Fibroblast of villous mesenchyme (primary cell): ENCODE measurements at places on chromosomes 11 and 22. TPM values are rescaled to one million over a fixed set of nuclear protein-coding genes. Genes with fewer than 3 reads are reported as not detected.

- DNase-seq: peak; percentile 56
These were observed 32.6 kb upstream of the NNMT start for GRCh38 chr11:114263513-114264170.

DNA sequence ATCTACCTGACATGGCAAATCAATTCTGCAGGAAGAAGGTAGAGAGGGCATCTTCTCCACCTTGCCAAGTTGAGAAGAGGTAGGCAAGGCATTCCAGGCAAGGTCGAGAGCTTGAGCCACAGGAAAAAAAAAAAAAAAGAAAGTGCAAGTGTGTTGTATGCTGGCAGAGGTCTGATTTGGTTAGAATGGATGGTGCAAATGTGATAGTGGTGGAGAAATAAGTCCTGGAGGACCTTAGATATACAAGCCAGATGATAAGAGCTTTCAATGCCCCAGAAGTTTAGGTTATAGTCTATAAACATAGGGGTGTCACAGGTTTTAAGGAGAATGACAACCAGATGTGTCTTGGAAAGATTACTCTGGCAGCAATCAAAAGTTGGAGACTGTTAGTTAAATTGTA lies 1.4 kb downstream of the FBXO3 start:
- no peak for DNase-seq

GRCh38 chr22:37675930-37676735 lies 697 bp downstream of the LGALS1 start:
- DNase-seq: no peak

DNA sequence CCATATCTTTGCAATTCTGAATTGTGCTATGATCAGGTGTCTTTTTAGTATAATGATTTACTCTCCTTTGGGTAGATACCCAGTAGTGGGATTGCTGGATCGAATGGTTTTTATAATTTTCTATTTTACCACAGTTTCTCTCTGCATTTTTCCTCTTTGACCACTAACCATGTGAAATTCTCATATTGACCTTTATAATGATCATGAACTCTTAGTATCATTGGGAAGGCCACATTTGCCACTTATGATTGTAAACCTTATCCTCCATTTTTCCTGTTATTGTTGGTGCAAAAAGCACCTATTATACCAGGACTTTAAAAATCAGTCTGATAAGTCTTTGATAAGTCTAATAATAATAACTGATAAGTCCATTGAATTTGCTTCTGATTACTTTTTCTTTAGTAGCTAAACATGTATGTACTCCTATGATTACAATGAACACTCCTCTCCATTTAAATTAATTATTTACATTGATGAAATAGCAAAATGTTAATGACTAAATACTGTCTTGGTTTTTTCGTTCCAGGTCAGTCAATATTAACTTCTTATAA lies 9.6 kb downstream of the NEAT1 start:
- DNase-seq: peak; percentile 53

DNA sequence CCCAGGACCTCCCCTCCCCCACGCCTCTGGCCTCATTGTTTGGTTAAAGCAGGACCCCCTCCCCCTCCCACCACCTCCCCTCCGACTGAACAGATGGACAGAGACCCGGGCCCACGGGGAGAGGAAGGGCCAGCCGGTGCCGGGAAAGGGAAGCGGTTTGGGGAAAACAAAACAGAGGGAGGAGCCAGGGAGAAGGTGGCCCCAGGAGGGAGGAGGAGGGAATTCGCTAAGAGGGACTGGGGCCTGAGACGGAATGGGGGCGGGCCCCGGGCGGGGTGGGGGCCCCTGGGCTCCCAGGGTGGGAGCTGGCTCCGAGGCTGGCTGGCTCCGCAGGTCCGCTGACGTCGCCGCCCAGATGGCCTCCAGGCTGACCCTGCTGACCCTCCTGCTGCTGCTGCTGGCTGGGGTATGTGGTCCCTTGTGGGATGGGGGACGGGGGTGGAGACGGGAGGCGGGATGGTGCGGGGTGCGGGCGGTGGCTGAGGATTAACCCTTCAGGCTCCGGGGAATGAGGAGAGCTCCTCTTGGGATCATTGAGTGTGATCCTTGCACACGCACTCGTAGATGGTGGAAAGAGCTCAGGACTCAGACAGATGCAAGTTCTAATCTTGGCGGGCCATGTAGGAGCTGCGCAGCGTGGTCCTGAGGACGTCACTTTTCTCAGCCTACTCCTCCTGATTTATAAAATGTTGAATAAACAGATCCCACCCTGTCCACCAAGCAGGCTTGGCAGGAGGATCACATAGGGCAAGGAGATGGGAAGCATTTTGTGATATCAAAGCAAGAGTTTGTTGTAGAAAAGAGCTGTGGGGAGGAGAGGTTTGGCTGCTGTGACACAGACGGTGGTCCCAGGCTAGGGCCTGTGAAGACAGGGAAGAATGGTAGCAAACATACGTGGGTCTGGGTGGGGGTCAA lies 688 bp downstream of the SERPING1 start:
- peak; percentile 76 for DNase-seq

GRCh38 chr11:122103726-122104125 lies 12.3 kb downstream of the BLID start:
- DNase-seq: no peak

GRCh38 chr11:134740590-134741261 lies 328.7 kb upstream of the B3GAT1 start:
- no peak for DNase-seq

DNA sequence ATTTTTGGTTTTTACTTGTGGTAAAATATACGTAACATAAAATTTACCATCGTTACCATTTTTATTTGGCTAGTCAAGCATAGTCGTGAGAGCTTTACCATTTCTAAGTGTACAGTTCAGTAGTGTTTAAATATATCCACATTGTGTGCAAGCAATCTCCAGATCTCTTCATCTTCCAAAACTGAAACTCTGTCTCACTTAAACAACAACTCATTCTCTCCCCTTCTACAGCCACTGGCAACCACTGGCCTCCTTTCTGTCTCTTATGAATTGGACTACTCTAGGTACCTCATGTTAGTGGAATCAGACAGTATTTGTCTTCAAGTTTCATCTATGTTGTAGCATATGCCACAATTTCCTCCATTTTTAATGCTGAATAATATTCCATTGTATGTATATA lies 37.4 kb downstream of the SMC1B start:
- no peak for DNase-seq

GGTLC3 gene
- total RNA-seq: not detected in 2 replicates

MOGAT2 gene
- not detected in 2 replicates for total RNA-seq

- peak; percentile 85 for DNase-seq
These were observed 172.3 kb downstream of the AASDHPPT start for GRCh38 chr11:106249617-106250239.

ELMOD1 gene
- 0.43 and 0.64 TPM in 2 replicates for total RNA-seq

- no peak for DNase-seq
These were observed 428.4 kb downstream of the MN1 start for GRCh38 chr22:27372969-27373670.

FJX1 gene
- total RNA-seq: 89.8 and 205 TPM in 2 replicates

GRCh38 chr11:86196085-86196696 lies 48.4 kb upstream of the EED start:
- no peak for DNase-seq

GRCh38 chr22:41762980-41763779 lies 37.3 kb upstream of the CCDC134 start:
- DNase-seq: peak; percentile 22

DNA sequence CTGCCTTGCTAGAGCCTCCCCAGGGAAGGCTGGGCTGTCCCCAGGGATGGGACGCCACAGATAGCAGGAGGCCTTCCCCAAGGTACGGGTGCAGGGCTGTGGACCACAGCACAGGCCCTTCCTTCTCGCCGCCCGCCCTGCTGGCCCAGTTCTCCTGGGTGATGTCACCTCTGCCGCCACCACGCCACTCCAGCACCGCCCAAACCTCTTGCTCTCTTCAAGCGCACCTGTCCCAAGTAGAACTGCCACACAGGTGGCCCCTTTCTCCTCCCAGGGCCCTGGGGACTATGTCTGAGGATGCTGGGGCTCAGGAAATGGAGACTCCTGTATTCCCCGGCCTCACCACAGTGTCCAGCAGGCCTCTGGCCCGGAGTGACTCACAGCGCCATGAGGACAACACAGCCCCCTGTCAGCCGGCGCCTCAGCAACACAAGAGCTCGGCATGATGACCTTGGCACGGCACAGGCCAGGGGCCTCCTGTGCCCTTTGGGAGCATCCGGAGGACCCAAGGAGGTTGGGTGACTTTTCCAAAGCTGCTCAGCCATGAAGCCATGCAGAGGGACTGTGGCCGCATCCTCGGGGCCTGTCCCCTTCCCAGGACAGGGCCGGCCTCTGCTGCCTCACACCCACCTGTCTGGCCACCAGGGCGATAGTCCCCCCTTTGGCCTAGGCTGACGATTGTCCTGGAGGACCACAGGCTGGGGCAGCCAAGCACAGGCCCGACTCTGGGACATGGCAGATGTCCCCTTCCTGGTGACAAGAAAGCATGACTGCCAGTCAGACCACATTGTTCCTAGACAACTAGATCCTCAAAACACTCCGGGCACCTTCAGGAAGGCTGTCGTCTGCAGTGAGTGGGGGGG lies 1023.5 kb downstream of the BRD1 start:
- no peak for DNase-seq

GRCh38 chr11:17636721-17637120 lies 82.7 kb upstream of the MYOD1 start:
- no peak for DNase-seq

DNA sequence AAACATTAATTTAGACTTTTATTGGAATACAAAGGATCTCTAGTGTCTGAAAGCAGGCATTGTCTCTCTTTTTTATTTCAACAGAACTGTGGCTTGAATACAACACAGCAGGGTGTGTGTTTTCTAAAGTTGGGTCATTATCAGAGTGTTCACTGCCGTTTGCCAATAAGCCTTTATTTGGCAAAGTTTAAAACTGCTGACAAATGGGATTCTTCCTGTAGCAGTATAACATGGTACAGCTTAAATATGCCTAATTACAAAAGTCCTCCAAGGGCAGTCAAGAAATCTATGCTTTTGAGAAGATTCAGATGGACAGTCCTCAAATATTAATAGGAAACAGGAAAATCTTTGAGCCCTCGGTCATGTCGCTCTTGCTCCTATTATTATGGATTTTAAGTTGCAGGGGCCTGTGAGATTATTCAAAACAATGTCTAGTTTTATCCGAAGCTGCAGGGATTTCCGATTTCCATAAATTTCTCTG lies 199.9 kb downstream of the MAML2 start:
- DNase-seq: no peak

GRCh38 chr11:125592305-125593113 lies at the start of gene STT3A:
Gene STT3A, plus strand, starts transcription at chr11:125592852. Its CDS starts 3,064 bp downstream, at chr11:125595916.
- DNase-seq: peak; percentile 100

DNA sequence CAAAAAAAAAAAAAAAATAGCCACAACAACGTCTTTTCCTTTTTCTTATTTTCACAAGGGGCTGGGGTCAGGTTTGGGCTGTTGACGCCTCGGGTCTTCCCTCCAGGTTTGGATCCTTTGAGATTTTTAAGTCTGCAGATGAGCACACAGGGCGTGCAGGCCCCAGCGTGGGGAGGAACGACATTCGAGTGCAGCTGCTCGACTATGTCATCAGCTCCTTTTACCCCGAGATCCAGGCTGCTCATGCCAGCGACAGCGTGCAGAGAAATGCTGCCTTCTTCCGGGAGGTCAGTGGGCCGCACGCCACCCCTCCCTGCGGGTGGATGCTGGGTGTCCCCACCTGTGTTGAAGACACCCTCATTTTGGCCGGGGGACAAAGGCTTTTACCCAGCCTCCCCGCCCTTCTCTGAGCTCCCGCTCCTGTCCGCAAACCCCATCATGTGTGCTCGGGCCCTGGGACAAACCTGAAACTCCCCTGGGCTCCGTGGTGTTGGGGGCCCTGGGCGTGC lies 7.7 kb downstream of the SELENOO start:
- DNase-seq: no peak

DNA sequence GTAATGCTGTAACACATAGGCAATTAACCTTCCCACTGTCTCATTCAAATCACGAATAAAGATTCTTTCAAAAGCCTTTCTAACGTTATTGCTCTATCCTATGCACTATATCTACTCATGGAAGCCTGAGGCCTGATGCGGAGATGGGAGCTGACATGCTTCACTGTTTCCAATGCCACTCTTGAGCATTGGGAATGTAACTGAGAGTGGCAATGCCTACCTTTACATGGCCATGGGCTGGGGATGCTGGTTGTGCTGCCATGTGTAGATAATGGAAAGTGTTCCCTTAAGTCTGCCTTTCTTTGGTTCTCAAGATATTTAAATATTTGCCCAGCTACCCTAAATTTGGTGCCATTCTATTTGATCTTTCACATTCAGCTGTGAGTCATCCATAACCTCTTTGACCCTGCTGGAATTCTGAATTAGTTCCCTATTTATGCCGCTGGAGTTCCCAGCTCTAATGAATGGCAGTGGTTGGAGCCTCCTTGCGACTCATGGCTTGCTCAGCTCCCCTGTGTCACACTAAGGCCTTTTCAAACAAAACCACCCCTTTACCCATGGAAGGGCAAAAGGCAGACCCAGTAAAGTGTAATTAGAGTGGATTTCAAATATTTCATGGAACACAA lies 21.4 kb upstream of the DKK3 start:
- no peak for DNase-seq

- no peak for DNase-seq
These were observed 281.2 kb downstream of the CADM1 start for GRCh38 chr11:115222863-115223530.

GRCh38 chr11:80502511-80502910 lies 1061.7 kb upstream of the TENM4 start:
- DNase-seq: no peak

DNA sequence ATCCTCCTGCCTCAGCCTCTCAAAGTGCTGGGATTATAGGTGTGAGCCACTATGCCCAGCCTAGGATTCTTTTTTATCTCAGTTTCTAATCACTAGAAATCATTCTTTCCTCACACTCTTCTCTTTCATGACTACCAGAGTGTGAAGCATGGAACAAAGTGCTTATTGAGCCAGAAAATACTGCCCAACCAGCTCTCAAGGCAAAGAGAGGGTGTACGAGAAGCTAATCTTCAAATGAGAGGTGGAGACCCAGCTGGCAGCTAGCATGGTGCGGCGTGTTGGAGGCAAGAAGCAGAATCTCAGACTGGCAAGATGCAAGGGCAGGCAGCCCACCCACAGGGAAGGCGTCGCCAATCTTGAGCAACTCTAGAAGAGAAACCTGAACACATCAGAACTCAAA lies 41.1 kb upstream of the ME3 start:
- no peak for DNase-seq

- DNase-seq: no peak
These were observed 61.4 kb upstream of the KIRREL3 start for GRCh38 chr11:127061947-127062346.

CCDC188 gene
- total RNA-seq: 0.43 and 0.97 TPM in 2 replicates

- peak; percentile 61 for DNase-seq
These were observed 9.1 kb downstream of the BACE1-AS start for GRCh38 chr11:117300283-117300663.

GRCh38 chr11:34181856-34182405 lies 76.5 kb downstream of the NAT10 start:
- DNase-seq: no peak

DNA sequence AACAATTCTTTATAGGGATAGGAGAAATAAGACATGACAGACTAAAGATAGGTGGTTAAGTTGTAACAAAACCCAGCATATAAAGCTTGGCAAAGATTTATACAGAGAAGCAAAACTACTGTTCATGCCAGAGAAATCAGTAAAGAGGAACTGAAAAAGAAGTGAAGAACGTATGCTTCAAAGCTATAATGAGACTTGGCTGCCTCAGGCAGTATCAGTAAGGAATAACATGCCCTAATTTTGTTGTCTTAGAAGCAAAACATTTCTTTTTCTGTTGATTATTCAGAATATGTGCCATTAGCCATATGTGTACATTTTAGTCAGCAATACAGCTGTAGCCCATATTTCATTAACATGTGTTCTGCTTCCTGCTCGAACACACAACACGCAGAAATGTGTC lies 403.2 kb downstream of the NELL1 start:
- no peak for DNase-seq

SLC17A6 gene
- total RNA-seq: not detected in 2 replicates

BTG4 gene
- total RNA-seq: not detected in 2 replicates
